Activated T-cell treated with anti-CD3 and anti-CD28 coated beads, Interleukin-2, amount 50 U/mL, for 1 hour (primary cell): ENCODE measurements at places on chromosomes 1 and 21.

- DNase-seq, result no peak
Observed at GRCh38 chr1:207423560-207424292, 30.4 kb upstream of the CR2 start.

DNA sequence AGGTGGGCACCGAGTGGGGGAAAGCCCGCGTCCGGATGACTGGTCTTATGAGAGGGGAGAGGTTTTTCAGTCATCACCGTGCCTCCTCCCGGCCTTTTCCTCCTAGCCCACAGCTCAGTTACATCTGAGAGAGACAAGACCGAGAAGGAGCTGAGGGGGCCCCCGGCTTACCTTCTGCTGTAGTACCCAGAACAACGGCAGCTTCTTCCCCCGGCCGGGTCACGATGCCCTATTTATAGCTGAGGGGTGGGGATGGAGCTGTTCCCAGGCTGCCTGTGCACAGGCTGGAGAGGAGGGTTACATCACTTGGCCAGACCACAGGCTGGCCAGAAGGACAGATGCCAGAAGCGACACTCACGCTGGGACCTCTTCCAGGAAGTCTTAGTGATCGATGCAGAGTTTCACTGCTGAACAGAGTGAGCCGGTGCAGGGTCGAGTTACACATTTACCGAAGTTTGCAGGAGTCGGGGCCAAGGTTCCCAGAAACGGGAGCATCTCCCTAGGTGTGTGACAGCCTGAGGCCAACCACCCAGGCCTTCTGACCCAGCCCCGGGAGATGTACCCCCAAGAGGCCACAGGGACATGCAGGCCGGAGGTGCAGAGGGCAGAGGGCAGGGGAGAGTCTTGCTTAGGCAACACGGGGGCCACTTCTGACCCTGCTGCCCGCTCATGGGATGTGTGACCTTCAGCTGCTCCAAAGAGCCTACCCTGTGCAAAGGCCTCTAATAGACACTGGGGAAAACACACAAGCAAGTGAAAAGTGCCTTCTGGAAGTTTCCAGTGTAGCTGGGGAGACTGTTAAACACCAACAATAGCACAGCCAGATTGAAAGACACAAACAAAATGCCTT is at the start of gene AGT:
Gene AGT, minus strand, starts transcription at position 208 of the 850 bp plus-strand sequence. CDS start 3,299 bp downstream, outside the sequence.
- no peak for DNase-seq

- peak; percentile 46 for DNase-seq
Observed at GRCh38 chr1:12615865-12616708, 1.9 kb downstream of the DHRS3 start.

GRCh38 chr1:242002510-242002909 is 3.6 kb upstream of the MAP1LC3C start:
- no peak for DNase-seq

DNA sequence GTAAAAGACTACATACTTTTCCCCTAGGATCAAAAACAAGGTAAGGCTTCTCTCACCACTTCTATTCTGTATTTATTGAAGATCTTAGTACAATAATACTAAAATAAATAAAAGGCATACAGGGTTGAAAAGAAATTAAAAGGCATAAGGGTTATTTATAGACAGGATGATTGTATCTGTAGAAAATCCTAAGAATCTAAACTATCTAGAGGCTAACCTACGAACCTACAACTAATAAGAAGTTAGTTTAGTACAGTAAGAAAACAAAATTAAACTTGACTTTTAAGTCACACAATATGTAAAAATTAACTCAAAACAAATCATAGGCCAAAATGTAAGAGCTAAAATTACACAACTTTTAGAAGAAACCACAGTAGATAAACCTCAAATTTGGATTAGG is 50.4 kb upstream of the ADAM30 start:
- DNase-seq, result no peak

GRCh38 chr1:14961661-14962267 is 191.8 kb upstream of the TMEM51 start:
- DNase-seq, result no peak

GRCh38 chr1:61931587-61932279 is 189.5 kb downstream of the PATJ start:
- DNase-seq, result no peak

GRCh38 chr1:247465796-247466195 is 7.9 kb upstream of the OR2B11 start:
- no peak for DNase-seq

DNA sequence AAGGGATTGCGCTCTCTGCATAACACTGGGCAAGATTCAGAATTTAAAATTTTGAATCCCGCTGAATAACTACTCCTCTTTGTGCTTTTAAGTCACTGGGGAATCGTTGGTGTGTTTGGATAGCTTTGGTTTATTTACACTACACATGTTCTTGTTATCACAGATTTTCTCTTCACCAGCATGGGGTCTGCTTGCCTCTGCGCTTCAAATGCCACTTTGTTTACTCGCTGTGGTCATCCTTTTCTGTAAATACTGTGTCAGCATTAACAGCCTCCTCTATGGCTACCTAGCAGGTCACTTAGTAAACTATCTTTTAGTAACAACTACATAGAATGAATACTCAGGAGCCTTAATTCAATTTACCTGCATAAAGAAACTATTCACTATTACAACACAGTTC is 14.4 kb upstream of the KCNH1 start:
- no peak for DNase-seq

DNA sequence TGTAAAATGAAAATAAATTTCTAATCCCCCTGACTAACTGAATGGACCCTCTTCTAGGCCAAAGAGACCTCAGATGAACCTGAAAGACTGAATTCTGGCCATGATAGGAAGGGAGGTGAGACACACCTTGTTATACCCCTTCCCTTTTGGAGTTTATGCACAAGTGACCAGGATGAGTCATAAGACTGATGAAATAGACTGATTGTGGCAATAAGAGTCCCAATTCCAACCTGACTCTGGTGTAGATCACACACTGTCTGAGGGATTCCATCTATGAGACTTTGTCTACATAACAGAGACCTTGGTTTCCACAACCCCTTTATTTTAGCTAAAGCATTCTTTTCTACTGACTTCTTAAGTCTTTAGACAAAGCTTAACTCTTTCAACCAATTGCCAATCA is 13.5 kb upstream of the OR2G2 start:
- DNase-seq, result no peak

GRCh38 chr1:104733866-104734265 is 984.2 kb downstream of the AMY1C start:
- no peak for DNase-seq

- no peak for DNase-seq
Observed at GRCh38 chr1:109501644-109502363, 7.7 kb downstream of the AMIGO1 start.

DNA sequence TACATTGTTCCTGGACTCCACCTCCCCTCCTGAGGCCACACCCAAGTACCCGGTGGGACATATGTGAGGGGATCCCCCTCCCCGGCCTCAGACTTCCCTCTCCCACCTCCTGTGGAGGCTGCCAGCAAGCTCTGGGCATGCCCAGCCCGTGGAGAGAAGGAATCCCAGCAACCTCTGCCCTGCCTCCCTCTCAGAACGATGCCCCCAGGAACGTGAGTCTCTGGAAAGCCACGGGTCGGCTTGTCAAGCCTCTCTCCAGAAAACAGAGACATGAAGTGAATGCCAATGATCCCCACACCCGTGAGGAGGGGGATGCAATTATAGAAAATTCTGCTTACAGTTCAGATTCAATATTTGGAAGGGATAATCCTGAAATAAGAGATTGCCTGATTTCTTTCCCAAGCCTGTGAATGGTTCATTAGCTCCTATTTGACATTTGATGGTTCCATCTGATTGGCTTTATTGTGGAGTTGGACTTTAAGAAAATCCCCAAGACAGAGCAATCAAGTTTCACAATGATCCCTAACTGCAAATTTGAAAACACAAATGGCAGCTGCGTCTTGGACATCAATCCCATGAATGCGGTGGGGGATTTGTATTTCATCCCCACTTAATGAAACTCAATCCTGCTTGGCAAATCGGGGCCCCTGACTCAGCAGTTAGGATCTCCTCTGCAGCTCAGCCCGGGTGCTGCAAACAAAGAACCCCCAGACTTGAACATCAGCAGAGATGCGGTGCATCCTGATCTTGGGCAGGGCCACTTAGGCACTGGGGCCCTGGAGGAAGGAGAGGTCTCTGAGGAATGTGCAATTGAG is 9.1 kb upstream of the GUCA2B start:
- no peak for DNase-seq

- DNase-seq, result no peak
Observed at GRCh38 chr1:89047734-89048133, 17.3 kb downstream of the GBP1 start.
